NCI-H1048 (cell line): ENCODE measurements at places on chromosomes 4 and X.

GRCh38 chr4:4268776-4269175 lies 20.8 kb upstream of the TMEM128 start:
- DNase-seq: no peak

- no peak for DNase-seq
These were observed 949.7 kb upstream of the TENM3 start for GRCh38 chr4:181293541-181293940.

DNA sequence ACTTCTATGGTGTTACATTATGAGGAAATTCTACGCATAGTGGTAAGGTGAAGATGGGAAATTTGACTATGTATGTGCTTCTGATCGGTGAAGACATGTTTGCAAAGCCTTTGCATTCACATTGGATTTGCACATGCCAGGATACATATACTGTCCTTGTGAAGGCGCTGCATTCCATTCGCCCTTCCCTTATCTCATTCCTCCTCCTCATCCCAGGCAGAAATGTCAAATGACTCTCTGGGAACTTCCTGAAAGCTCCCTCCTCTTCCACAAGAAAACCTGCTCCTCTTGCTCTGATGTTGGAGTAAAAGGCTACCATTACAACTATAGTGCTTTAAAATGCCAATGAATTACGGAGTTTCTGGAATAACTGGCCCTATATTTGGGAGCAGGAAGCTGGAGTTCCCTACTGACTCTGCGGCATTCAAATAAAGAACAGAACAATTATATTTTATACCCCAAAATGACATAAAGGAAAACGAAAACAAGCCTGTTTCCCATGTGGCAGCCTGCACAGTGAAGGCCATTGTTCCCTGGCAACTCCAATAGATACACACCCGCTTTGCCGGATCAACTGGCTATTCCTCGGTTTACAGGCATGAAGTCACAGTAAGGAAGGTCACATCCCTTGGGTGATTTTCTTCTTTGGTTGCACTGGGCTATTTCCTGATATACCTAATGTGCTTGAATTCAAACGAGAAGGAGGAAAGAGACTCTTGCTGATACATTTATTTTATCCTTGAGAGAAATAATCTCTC lies 84.5 kb downstream of the AREG start:
- DNase-seq: no peak

DNA sequence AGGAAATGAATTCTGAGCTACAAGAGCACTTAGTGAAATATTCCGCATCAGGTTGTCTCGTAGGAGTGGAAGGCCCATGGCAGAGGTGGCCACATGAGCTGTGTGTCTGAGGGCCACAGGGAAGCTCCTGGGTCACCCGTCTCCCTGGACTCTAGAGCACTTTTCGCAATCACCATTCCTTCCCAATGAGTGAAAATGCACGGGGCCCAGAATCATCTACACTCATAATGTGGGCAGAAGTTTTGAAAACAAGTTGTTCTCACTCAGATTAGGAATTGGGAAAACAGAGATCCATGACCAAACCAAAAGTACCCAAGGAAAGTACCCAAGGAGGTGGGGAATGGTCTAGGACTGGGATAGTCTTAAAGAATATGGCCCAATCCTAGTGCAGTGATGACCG lies 94.4 kb downstream of the SCD5 start:
- no peak for DNase-seq

GRCh38 chr4:1720163-1720983 lies 750 bp downstream of the TMEM129 start:
- no peak for DNase-seq

GRCh38 chr4:113434247-113434587 lies 327.3 kb downstream of the CAMK2D start:
- DNase-seq: no peak

- DNase-seq: no peak
These were observed 695.7 kb upstream of the GALNTL6 start for GRCh38 chr4:171117457-171117856.

- DNase-seq: no peak
These were observed 35.5 kb upstream of the GPC3 start for GRCh38 chrX:134020910-134021309.

GRCh38 chrX:124938715-124939114 lies 381.0 kb upstream of the TEX13C start:
- DNase-seq: no peak
